Smooth muscle cell of trachea (primary cell): ENCODE measurements at places on chromosomes 3 and 15. TPM values are rescaled to one million over a fixed set of nuclear protein-coding genes. Genes with fewer than 3 reads are reported as not detected.

Gene IQGAP1
- total RNA-seq, result 215 and 278 TPM in 2 replicates

Gene SLC27A2
- 0.15 TPM in 1 of 2 replicates, not detected in the other for total RNA-seq

Gene GOLGA6L7
- not detected in 2 replicates for total RNA-seq

Gene SLC28A1
- not detected in 2 replicates for total RNA-seq

Gene SCN5A
- total RNA-seq, result 0.29 and 1.2 TPM in 2 replicates

Gene TM6SF1
- total RNA-seq, result 3.0 and 3.3 TPM in 2 replicates

Gene GOLGA6B
- not detected in 2 replicates for total RNA-seq

Gene CAND2
- total RNA-seq, result 4.7 and 16.9 TPM in 2 replicates

Gene NOX5
- total RNA-seq, result 0.58 and 0.83 TPM in 2 replicates

Gene COL8A1
- total RNA-seq, result 45.4 and 72.6 TPM in 2 replicates

Gene EPB42
- total RNA-seq, result not detected in 2 replicates

Gene PRR20G
- total RNA-seq, result not detected in 2 replicates

Gene RBP2
- total RNA-seq, result not detected in 2 replicates

Gene GOLGA6D
- total RNA-seq, result 0.17 TPM in 1 of 2 replicates, not detected in the other

Gene C15orf61
- total RNA-seq, result 4.5 and 5.5 TPM in 2 replicates

Gene CTXN2
- not detected in 2 replicates for total RNA-seq

Gene VEPH1
- 63.0 and 91.0 TPM in 2 replicates for total RNA-seq

Gene CTDSPL
- 31.4 and 38.3 TPM in 2 replicates for total RNA-seq

Gene SPRED1
- total RNA-seq, result 49.6 and 50.5 TPM in 2 replicates
